Stimulated activated CD4-positive, alpha-beta T cell treated with anti-CD3 and anti-CD28 coated beads, Interleukin-4, amount 100 ng/mL, for 24 hours (primary cell): ENCODE measurements at places on chromosomes 11 and 22.

DNA sequence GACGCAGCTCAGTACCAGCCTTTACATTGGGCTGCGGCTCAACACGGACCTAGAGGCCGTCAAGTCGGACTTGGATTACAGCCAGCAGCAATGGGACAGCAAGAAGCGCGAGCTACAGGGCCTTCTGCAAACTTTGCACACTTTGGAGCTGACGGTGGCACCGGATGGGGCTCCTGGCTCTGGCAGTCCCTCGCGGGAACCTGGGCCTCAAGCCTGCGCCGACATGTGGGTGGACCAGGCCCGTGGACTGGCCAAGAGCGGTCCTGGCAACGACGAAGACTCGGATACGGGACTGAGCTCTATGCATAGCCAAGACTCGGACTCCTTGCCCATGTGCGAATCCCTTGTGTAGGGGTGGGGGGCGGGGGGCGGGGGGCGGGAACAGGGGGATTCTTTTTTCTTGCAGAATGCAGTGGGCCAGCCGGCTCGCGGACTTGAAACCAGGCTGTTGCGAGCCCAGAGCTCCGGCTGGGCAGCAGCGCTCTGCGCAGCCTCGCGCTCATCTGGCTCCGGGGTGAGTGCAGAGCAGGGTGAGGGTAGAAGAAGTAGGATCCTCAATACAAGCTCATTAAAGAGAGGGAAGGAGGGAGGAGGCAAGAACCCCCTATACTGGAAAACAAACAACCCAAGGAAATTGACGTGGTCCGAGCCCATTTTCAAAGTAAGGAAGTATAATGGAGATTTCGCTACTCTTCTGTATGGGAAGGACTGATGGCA is 1.8 kb downstream of the RASSF10 start:
- DNase-seq, result no peak

- DNase-seq, result no peak
These were observed 94.2 kb downstream of the TBC1D22A start for GRCh38 chr22:46856661-46857060.

DNA sequence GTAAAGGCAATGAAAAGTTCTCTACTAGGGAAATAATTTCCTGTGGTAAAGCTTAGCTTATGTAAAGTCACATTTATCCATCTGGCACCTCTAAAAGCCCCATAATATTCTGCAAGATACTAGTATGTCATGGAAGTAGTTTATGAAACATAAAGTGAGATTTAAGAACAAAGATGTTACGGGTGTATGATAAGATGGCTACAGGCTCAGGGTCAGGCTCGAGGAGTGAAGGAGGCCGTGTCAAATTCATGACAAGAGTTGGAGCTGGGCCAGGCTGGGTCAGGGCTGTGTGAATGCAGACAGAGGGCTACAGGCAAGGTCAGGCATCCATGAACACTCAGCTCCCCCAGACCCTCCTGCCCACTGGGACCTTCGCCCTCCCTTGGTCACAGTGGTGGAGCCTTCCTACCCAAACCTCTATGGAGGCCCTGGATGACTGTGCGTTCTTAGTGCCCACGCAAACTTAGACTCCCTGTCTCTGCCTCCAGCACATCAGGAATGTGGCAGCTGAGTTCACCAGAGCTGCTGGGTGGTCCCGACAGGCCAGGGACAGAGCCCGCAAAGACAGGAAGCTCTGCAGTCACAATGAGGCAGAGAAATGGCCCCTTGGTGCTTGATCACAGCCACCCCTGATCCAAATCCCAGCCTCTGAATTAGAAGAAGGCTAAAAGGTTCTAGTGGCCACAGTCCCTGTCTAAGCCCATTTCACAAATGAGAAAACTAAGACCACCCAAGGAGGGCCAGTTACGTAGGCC is 14.8 kb downstream of the IGLL5 start:
- no peak for DNase-seq

GRCh38 chr11:27783701-27784355 is 83.6 kb upstream of the BDNF start:
- DNase-seq, result no peak

DNA sequence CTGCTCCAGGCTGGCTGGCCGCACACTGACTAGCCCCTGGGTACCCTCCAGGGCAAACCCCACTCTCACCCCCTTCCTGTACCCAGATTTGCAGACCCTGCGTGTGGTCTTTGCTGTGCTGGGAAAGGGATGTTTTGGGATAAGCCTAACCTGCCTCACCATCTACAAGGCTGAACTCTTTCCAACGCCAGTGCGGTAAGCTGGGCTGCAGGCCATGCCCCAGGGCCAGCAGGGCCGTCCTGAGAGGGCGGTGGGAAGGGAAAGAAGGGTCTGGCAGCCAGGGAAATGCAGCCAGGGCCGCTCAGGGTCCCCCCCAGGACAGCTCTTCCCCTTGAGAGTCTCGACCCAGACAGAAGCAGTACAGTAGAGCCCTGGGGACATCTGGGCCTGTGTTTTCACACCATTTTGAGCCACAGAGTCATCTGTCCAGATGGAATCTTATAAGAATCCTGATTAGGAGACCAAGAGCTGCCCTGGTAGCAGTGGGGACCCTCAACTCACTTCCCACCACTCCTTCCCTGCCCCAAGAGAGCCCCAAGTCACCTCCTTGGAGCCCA is 22.4 kb upstream of the SLC22A12 start:
- no peak for DNase-seq

DNA sequence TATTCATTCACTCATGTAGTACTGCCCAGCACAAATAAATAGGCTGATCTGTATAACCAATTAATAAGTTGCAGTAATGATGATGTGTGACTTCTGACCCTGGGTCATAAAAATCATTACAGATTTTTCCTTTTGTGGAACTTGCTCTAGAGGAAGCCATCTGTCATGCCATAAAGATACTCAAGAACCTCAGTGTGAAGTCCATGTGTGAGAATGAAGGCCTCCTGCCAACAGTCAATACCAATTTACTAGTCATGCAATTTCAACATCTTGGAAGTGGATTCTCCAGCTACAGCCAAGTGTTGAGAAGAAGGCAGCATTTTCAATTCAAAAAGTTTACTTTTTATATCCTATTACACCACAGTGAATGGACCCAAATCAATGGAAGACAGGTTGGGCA is 435.6 kb upstream of the LRRC4C start:
- DNase-seq, result no peak

DNA sequence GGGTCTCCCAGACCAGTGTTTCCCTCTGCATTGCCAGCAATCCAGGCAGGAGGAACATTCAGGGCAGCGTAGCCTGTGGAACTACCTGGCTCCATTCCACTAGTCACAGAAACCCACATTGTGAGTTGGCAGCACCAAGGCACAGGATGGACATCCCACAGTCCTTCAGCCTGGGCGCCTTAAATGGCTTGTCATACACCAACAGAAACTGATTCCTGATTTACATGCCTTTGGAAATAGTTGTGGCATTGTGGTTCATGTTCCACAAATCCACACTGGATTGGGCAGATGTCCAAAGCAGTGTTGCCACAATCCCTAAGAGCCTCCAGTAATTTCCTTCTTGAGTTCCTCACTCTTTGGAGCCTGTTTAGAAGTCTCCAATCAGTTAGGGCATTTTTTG is 225.6 kb downstream of the BLID start:
- no peak for DNase-seq

DNA sequence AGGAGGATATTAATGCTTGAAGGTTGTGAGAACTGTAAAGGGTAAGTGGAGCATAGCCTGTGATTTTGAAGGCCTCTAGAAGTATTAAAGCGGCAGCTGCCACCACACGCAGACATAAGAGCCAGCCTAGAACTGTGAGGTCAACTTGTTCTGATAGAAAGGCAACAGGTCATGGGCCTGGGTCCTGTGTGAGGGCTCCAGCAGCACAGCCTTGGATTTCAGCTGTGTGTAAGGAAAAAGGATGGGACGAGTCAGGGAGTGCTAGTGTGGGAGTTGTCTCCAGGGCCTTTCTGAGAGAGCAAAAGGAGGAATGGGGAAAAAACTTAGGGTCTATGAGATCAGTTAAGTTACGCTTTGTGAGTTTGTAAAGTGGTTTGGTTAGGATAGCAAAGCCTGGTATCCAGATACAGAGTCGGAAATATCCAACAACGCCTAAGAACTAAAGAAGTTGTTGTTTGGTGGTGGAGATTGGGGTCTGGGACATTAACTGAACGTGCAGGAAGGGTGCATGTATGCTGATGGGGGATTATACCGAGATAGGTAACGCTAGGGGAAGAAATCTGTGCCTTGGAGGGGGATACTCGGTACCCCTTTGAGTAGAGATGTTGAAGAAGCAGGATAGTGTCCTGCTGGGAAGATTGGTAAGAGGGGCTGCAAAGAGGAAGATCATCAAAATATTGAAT is 17.4 kb upstream of the ANO1 start:
- no peak for DNase-seq

GRCh38 chr11:113163291-113164030 is 150.9 kb upstream of the TTC12 start:
- DNase-seq, result no peak

DNA sequence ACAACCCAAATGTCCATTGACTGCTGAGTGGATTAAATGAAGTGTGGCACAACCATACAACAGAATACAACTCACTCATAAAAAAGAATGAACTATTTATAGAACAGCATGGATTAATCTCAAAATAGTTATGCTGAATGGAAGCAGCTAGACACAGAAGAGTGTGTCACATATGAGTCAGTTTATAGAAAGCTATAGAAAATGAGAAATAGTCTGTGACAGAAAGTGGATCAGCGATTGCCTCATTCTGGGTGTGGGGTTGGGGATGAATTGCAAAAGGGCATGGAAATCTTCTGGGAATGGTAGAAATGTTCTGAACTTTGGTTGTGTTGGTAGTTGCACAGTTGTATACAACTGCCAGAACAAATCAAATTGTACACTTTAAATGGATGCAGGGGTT is 37.4 kb downstream of the PRR5L start:
- no peak for DNase-seq
